Cardiac muscle cell (in vitro differentiated cells and primary cell): ENCODE measurements at places on chromosomes 13 and 19.

DNA sequence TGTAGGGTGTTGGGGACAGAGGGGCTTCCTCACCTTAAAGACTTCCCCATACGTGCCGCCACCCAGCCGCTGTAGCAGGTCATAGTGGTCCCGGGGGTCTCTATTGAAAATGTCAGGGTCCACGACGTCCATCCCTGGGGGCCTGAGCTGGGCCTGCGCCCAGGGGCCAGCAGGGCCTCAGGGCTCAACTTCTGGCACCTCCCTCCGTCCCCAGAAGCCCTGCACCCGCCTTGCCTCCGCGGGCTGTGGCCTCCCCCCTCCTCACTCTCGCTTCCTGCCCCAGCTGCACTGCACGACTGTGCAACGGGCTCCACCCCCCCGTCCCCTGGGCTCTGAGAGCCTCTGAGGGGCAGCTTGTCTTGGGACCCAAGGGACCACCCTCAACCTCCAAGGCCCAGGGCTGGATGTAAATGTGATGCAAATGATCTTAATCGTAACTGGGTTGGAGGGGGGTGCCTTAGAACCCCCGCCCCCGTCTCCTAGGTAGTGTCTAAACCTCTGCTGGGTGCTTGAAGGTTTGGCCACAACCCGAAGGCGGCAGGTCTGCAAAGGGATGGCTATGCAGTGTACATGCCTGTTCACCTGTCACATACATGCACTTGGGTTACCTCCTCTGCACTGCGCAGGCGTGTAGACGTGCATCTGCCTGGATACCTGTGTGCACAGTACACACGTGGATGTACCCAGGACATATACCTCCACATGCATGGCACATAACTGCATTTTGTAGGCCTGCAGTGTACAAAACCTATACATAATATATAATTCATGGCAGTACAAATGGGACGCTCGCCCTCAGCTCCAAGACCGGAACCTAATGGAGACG lies at the start of gene MAP4K1:
MAP4K1 (minus strand) TSS at position 190 of the 826 bp plus-strand sequence; CDS start at position 132, 58 bp downstream.
- no peak for DNase-seq

DNA sequence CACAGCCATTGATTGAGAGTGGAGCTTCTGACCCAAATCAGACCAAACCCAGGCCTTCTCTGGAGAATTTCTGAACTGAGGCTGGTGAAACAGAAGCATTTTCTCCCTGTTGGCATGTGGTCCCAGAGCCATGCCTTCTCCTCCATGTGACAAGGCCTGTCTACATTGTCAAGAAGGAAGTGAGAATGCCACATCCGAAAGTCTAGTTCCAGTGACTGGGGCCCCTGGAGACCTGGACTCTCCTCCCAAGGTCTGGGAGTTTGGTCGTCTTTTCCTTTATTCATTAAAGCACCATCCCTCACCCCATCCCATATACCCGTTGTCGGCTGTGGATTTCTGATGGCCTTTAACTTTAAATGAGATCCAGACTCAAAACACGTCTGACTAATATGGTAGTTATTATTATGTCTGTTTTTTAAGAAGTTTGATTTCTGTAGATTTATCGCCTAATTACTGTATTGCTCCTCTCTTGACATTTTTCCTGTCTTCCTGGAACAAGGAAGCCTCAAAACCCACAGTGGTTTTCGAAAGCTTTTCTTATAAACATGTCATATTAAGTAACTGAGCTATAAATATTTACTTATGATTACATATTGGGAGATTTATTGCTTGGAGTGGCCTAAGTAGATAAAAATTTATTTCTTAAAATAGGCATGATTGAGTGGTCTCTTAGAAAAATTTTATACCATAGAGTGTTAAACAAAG lies 128.3 kb upstream of the FRY start:
- DNase-seq, result no peak

GRCh38 chr19:48627201-48627864 lies 8.0 kb downstream of the SPHK2 start:
- DNase-seq, result no peak

- no peak for DNase-seq
These were observed 168.1 kb downstream of the RBM26 start for GRCh38 chr13:79237981-79238380.

- DNase-seq, result peak; percentile 6
These were observed 506.7 kb upstream of the PCDH9 start for GRCh38 chr13:67736646-67737420.

DNA sequence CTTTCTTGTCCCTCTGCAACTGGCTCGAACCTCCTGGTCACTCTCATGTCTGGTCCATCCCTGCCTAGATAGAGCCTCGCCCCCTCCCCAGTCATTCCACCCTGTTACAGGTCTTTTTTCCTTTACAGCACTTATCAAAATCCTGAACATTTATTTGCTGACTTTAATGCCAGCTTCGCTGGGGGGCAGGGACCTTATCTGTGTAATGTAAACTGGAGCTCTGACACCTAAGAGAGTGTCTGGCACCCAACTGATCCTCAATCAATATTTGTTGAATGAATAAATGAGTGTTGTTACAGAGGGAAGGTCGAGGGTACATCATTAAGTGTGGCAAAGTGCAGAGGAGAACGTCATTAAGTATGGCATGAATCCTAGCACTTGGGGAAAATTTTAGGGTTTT lies 16.7 kb downstream of the FAAP24 start:
- no peak for DNase-seq

DNA sequence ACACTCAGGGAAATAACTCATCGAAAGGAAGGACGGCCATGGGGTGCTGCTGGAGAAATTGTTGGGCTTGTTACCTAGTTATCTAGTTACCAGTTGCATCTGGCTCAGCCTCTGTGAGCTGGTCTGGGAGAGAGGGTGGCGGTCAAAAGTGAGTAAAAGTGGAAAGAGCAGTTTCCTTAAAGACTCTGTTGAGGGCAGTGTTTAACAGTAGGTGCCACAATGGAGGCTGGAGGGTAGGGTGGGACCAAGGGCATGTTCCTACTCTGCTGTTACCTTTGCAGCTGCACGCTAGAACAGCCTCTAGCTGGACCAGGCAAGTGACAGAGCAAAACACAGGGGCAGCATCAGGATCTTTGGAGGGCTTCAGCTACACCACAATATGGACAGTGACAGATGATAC lies 228.8 kb upstream of the STARD13 start:
- DNase-seq, result no peak

GRCh38 chr19:44607049-44607448 lies 6.3 kb upstream of the IGSF23 start:
- DNase-seq, result no peak

- DNase-seq, result peak; percentile 51
These were observed 199.4 kb downstream of the USP12 start for GRCh38 chr13:26971990-26972887.

DNA sequence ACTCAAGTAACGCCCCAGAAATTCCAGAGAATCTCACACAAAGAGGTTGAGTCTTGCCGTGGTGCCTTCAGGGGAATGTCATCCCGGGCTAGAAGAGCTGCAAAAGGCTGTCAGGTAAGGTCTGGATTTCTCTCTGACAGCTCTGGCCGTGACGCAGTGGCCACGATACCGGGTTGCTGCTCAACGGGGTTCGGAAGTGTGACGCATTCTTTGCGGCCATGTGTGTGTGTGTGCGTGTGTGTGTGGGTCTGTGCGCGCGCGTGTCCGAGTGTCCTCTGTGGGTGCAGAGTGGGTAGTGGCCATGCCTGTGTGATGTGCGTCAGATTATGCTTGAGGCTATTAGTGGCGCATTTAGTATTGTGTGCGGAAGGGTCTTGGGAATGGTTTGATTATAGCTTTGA lies 306 bp downstream of the ZNF540 start:
- DNase-seq, result peak; percentile 67

DNA sequence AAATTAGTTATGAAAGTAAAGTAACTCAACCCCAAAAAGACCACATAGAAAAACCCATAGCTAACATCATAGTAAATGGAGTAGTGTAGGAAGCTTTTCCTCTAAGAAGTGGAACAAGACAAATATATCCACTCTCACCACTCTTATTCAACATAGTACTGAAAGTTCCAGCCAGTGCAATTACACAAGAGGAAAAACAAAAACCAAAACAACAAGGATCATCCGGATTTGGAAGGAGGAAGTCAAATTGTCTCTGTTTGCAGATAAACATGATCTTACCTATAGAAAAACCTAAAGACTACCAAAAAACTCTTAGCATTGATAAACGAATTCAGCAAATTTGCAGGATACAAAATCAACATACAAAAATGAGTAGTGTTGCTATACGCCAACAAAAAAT lies 8.5 kb upstream of the SIGLEC8 start:
- no peak for DNase-seq

DNA sequence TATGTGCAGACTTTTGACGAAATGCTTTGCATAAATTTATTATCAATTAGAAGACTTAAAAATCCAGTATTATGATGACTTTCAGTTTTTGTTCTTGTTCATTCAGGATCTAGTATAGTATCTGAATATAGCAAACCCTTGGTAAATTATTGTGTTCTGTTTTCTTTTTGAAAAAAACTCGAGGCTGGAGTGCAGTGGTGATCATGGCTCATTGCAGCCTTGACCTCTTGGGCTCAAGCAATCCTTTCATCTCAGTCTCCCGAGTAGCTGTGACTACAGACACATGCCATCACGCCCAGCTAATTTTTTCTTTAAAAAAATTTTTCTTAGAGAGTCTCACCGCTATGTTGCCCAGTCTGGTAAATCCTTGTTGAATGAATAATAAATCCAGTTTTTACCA lies 4.6 kb downstream of the FARP1 start:
- no peak for DNase-seq

- no peak for DNase-seq
These were observed 212.5 kb downstream of the PCCA start for GRCh38 chr13:100301418-100301817.

DNA sequence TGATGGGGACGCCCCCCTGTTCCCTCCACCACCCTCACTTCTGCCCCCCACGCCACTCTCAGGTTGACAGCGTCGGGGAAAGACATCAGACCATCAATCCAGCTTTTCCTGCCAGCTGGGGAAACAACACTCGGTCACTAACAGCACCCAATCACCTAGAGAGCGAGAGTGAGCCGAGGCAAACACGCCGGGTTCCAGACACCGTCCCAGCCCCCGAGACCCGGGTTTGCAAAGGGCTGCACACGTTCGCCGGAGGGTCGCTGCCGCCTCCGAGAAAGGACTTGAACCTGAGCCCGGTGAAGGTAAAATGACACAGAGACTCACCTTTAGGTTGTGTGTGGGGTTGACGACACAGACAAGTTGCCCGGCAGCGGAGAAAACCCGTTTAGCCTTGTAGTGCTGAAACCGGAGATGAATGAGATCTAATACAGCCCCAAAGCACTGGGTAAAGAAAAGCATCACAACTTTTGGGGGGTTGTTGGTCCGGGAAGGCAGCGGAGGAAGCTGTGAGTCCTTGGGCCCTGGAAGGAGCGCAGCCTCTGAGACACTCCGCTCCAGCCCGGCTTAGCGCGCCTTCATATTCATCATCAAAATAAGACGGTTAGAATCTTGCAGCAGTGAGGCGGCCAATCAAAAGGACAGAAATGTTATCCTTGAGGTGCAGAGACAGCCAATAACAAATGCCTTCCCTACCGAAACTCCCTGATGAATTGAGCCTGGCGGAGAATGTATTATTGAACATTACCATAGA lies at the start of gene SIAH3:
SIAH3 (minus strand) TSS at position 583 of the 751 bp plus-strand sequence; CDS start at position 459, 124 bp downstream.
- DNase-seq, result peak; percentile 36

DNA sequence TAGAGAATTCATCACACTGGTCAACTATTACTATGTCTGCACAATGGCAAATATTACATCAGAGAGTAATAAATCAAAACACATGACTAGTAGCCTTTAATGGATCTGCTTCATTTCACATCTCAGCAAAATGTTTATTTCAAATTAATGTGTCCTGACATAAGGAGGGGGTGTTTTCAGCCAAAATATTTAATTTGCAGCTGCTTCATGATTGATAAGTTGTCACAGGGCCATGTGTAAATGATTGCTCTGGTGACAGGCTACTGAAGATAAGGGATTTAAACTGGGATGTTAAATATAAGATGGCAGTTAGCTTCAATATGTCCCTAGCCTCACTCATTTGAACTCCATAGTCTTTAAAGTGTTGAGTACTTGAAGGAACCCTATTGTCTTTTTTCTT lies 303.3 kb downstream of the OXGR1 start:
- DNase-seq, result no peak

- DNase-seq, result no peak
These were observed 6.4 kb upstream of the ERICH6B start for GRCh38 chr13:45621950-45622349.

- DNase-seq, result no peak
These were observed 61.9 kb upstream of the ATP12A start for GRCh38 chr13:24618011-24618955.

DNA sequence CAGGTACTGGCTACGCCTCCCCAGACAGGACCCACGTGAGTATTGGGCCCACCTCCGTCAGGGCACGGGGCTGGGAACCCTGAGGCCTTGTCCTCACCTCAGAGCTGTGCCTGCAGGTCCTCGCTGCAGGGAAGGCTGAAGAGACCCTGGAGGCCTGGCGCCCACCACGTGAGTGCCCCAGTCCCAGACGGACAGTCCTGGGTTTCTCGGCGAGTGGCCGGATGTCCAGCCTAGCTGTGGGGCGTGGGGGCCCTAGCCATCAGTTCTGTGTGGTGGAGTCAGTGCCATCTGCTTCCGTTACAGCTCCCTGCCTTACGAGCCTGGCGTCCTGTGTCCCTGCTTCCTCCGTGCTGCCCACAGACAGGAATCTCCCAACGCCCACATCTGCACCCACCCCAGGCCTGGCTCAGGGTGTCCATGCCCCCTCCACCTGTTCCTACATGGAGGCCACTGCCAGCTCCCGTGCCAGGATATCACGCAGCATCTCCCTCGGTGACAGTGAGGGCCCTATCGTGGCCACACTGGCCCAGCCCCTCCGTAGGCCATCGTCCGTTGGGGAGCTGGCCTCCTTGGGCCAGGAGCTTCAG lies 7.8 kb upstream of the OVOL3 start:
- DNase-seq, result no peak

DNA sequence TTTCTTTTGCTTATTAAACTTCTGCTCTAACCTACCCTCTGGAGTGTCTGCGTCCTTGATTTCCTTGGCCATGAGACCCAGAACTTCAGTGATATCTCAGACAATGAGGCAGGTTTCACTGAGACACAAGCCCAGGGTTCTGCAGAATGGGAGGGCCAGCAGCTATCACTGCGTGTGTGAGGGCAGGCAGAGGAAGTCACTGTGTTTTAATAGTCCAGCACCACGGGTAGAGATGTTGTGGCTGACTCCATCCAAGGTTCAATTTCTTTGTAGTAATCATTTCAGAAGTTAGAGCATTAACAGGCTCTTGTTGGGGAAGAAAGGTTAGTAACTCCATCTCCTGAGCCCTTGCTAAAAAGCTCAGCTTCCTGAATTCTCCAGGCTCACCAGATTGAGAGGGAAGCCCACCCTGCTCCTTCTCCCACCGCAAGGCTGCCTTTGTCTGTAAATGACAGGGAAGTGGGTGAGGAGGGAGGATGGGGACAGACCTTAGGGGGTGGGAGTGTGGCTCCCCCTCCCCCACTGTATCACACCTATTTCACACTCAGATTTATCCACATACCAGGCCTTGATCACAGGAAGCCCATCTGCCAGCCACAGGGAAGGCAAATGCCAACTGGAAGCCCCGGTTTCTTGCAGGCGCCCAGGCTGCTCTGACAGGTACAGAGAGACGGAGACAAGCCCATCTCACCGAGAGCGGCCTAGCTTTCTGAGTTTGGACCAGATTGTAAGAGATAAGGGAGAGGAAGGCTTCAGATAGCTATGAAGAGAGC lies 2.1 kb downstream of the C19orf12 start:
- DNase-seq, result no peak
